Sciatic nerve (tissue), 2 donors: ENCODE measurements at places on chromosomes 13 and 19.

- DNase-seq: no peak
These were observed at the start of gene ZNF587B for GRCh38 chr19:57830071-57830602. Gene ZNF587B (plus strand): TSS chr19:57830299. CDS start chr19:57830529, 230 bp downstream.

DNA sequence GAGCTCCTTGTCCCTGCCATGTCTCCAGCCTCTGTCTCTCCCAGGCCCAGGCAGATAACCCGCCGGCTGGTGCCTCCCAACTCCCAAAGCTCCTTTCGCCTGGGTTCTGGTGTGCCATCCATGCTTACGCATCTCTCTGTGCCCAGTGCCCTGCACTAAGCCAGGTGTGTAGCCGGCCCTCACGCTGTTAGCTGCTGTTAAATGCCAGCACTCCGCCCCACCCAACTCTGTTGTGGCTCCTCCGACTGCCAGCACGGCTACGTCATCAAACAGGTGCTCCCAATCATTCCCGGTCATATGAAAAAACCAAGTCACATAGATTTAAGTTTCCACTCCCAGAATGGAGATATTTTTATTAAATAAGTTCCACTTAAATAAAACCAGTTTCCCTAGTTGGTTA is 7.0 kb upstream of the HSPH1 start:
- DNase-seq: no peak

DNA sequence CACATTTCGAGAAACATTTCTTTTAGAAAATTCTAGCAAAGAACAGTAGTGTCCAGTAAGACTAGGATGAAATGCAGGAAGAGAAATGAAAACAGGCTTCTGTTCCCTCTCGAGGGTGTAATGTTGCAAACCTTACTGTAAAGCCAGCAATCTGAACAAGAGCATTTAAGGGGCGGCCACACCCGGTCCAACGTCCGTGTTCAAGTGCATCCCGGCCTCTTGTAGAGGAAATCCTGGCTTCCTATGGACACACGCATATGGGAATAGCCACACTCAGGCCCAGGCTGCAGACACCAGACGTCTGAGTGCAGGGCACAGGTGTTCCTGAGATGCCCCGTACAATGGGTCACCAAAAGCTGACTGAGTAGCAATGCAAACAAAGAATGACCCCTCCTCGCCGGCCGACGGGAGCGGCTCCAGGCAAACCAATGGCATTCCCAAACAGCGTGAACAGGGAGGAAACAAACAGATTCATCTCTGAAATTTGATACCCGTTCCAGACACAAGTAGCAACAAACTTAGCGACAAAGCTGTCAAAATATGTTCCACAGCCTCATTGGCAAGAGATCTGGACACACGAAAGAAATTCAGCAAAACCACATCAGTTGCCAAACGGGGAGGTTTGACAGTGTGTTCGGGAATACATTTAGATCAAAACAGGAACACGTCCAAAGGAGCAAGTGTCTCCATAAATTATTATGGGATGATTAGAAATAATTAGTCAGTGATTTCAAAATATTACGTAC is 278.6 kb upstream of the TSHZ3 start:
- DNase-seq: no peak

- no peak for DNase-seq
These were observed 33.4 kb upstream of the KLF5 start for GRCh38 chr13:73025217-73026012.

DNA sequence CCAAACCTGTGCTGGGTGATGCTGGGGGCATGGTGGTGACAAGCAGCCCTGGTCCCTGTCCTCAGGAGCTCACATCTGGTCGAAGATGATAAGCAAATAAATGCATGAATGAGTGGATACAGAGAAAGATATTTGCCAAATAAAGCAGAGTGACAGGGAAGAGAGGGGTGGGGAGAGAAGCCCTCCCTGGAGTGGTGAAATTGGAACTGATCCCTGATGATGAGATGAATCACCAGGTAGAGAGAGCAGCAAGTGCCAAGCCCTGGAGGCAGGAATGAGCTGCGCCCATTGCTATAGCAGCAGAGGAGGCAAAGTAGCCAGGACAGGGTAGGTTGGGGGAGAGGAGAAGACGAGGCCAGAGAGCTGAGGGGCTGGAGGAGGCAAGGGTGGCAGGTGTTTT is 13.7 kb downstream of the FXYD5 start:
- no peak for DNase-seq
